ENCODE measurements at places on chromosomes 1 and 21. TPM values are rescaled to one million over a fixed set of nuclear protein-coding genes. Genes with fewer than 3 reads are reported as not detected.

DNA sequence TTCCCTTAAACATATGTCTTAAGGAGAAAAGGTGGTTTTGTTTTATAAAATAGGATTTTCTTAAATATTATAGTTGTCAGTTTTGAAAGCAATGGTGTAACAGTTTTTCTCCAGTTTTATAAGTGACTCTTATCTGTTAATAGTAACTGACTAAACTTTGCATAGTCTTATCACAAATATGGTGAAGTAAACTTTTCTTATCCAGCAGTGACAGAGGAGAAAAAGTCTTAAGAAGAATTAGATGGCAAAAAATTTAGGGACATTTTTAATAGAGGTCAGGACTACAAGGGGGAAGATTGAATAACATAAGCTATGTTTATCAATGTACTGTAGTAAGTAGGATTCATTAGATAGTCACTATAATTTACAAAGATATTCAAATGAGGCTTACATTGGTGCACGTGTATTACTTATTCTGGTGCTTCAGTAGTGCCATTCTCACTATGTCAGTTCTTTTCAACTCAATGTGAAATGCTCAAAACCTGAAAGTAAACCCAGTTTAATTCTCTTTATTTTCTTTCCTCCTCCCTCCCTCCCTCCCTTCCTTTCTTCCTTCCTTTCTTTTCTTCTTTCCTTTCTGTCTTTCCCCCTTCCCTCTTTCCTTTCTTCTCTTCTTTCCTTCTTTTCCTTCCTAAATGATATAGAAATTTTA is 26.1 kb downstream of the F3 start:
- DNase-seq: no peak

- no peak for DNase-seq
Measured at GRCh38 chr1:118979754-118980575, 8.2 kb downstream of the TBX15 start.

DNA sequence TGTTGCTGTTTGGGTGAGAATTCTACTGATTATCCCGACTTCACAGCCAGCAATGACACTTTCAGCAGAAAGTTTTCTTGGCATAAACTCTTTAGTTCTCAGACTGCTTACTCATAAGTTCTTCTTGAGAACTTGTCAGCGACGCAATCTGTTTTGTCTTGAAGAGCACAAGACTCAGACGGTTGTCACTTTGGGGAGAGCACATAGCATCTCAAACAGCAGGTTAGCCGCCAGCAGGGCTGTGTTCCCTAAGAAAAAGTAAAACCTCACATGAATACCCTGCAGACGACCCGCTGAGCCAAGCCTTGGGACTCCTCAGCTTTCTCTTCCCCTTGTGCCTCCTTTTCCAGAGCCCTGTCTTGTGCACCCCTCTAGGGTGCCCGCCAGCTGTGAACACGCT is 11.4 kb downstream of the AGMAT start:
- DNase-seq: no peak

GRCh38 chr1:155961937-155962336 is 16.4 kb downstream of the ARHGEF2 start:
- DNase-seq: no peak

Gene KCNE2
- polyA plus RNA-seq: 0.75 TPM

DNA sequence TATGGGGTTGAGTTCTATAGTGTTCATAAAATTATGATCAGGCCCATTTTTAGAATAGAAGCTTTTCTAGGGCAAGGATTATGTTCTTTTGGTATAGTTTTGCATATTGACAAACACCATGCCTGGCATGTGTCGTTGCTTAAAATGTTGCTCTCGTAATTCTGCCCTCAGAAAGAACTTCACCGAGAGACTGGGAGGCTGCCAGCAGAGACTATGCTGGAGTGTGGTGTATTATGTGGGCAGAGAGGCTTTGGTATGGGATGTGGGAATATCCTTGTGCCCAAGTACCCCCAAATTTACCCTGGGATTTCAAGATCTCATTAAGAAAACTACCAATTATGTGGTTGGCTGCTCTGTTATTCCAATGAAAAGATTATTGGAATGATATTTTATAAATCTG is 27.9 kb downstream of the PGM1 start:
- no peak for DNase-seq

GRCh38 chr1:183033205-183033604 is 10.0 kb downstream of the LAMC1 start:
- no peak for DNase-seq

- DNase-seq: no peak
Measured at GRCh38 chr1:228376651-228377631, 29.7 kb downstream of the TRIM11 start.

- no peak for DNase-seq
Measured at GRCh38 chr1:11505591-11506538, 26.9 kb downstream of the DISP3 start.

- DNase-seq: peak; percentile 29
Measured at GRCh38 chr1:210362526-210362925, 33.8 kb downstream of the HHAT start.

Gene DVL1
- 54.3 TPM for polyA plus RNA-seq

DNA sequence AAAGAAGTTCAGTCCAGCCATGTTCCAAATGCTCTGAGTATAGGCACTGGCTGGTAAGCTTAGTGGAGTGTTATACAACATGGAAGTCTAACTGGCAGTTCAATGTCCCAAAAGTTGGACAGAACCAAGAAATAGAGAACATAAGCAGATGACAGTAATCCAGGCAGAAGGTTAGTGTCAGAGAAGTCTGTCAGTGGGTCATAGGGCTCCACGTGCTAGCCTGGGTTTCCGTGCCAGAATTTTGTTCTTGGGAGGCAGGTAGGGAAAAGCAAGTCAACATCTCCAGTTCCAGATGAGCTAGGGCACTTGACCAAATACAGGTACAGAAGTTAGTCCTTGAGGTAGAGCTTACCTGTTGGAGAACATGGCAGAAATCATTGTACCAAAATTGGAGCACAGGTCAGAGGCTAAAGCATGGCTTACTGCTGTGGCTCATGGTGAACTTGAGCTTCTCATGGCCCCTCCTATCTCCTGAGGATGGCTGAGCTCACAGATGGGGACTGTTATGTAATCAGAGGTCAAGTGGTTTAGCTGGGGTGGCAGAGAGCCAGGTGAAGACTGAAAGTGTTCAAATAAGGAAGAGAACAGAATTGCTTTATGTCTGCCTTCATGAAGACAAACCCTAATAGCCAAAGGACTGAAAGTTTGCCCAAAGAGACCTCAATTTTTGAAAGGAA is 170.8 kb downstream of the NFIA start:
- DNase-seq: no peak

DNA sequence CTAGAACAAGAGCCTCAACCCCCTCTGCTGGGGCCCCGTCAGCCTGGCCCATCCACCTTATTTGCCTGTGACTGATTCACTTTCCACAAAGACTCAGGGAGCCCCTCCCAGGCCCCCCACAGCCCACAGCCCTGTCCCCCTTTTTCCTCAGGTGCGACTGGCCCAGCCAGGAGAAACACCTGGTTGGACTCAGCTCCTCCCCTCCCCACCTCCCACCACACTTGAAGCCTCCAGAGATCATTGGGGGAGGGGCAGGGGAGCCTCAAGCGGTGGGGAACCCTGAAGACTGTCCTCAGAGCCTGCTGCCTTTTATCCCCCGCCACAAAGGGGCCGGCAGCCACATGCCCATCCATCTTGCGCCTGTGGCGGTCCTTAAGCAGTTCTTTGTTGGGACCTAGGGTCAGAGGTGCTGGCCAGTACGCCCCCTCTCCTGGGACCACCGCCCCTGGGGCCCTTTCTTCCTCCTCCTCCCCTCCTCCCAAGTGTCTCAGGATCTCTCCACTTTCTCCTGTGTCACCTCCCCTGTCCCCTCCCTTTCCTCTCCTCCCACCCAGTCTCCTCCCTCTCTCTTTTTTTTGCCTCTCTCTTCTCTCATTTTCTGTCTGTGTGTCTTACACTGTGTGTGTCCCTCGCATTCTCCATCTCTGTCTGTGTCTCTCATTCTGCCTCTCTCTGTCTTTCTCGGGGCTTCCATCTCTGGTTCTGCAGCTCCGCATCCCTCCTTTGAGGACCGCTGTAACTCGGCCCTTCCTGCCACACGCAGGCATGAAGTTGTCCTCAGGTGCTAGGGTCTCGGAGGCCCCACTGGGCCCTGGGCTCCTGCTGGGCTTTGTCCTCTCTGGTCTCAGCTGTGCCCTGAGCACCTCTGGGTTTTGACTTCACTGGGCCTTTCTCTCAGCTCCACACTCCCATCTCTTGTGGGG is 12.2 kb downstream of the CRABP2 start:
- no peak for DNase-seq

GRCh38 chr1:229822026-229822425 is 196.0 kb downstream of the URB2 start:
- DNase-seq: no peak

DNA sequence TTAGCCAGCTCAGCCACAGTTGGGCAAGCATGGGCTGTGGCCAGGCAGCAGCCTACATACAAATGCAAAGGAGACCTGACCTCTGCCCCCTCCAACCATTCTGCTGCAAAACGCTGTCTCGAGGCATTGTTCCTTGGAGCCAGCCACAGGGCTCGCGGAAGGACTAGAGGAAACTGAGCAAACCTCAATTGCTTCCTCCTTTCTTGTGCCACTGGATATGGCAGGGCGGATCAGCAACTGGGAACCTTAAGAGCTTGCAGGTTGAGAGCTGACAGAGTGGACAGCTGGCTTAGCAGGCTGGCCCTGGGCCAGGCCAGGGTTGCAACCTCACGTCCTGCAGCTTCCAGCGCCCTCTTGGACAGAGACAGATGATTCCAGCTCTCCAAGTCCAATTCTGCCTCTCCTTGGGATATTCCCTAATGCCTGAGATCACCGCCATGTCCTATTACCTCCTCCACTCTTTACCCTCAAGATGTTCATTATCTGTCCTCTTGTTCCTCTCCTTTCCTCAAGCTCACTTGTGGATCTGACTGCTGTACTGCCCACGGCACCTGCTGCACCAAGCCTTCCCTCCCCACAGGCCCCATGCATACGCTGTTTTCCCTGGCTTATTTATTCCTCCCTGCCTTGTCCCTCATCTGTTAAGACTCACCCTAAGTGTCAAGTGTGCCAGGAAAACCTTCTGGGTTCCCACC is 67.5 kb downstream of the SDC3 start:
- no peak for DNase-seq

- no peak for DNase-seq
Measured at GRCh38 chr1:91490501-91490900, 10.2 kb upstream of the CDC7 start.

Gene GCSAML
- polyA plus RNA-seq: 0.15 TPM

DNA sequence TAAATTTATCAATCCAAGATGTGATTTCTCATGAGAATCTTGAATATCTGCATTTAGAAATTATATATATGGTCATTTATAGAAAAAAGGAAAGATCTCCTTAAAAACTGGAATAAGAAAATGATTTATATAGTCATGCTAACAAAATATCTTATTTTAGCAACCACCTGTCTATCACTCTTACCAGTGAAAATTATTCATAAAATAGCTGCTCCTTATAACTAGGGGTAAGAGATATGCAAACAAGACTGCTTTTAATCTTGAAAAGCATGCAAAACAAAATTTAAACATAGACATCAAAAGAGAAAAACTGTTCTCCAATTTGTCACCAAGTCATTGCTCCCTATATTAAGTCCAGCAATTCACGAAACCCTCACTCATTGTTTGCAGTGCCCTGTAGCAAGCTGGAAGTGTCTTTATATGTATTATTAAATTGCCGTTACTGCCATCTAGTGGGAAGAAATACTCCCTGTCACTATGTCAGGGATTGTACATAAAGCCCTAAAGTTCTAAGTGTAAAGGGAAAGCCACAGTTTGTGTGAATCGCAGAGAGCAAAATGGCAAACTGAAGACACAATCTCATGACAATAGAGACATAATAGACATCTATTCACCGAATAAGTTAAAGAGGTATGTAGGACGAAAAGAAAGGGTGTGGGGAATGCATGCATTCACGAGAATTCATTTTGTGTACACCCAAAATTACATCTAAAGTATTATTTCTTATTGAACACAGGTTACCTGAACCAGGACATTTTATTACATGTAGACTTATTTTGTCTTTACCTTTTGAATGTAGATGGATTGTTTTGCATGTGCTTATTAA is 600.5 kb downstream of the USP25 start:
- peak; percentile 82 for DNase-seq

- DNase-seq: no peak
Measured at GRCh38 chr1:80418134-80418533, 1382.6 kb upstream of the ADGRL2 start.

DNA sequence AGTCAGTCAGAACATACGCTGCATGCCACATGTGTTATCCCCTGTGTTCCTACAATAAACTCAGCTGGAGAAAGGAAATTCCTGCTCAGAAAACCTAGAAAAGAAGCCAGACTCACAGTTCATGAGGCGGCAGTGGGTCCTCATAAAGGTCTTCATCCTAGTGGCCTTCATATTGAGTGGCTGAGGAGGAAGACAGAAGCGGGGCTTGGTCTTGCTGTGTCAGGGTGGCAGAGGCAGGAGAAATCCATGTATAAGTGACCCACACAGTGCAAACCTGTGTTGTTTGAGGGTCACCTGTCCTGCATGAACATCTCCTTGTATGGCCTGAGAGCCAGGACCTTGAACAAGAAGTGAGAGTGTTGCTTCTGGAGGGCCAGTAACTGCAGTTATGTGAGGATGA is 4.0 kb upstream of the WNT3A start:
- no peak for DNase-seq

Gene HSPB7
- 91.3 TPM for polyA plus RNA-seq

DNA sequence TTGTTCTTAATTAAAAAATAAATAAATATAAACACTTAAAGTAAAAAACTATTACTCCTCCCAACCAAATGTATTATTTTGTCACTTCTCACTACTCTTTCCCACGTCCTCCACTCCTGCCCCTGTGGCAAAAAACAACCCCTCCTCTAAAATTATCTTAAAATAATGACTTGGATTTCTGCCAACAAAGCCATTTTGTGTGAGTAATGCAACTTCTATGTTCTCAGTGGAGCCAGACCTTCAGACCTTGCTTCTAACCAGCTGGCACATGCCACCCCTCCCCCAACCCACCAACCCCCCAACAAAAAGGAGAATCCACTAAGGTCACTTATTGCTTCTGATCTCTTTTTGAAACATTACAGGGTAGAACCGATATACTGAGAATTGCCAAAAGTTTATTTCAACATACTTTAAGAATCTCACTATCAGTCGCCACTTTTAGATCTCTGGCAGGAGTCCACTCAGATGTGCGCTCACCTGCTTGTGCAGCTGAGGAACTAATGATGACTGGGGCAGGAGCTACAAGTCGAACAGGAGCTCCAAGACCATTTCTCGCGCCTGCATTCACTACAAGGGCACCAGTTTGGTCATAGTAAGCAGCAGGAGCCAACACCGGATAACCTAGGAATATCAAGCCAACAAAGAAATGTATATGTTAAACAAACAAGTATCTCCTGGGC is 58.3 kb upstream of the SDC3 start:
- no peak for DNase-seq

Gene CASQ2
- polyA plus RNA-seq: 825 TPM

GRCh38 chr1:214920337-214920736 is 162.2 kb upstream of the KCNK2 start:
- DNase-seq: no peak

GRCh38 chr1:118339400-118340124 is 154.5 kb upstream of the SPAG17 start:
- DNase-seq: no peak

- no peak for DNase-seq
Measured at GRCh38 chr1:194024659-194025058, 838.2 kb upstream of the B3GALT2 start.

Measured in hindlimb muscle (tissue), 1 donor.